ENCODE measurements at places on chromosomes 7 and 10. TPM values are rescaled to one million over a fixed set of nuclear protein-coding genes. Genes with fewer than 3 reads are reported as not detected.

Gene GRID2IP
- total RNA-seq: 0.25 TPM

Gene MAGI2
- total RNA-seq: 0.05 TPM

Gene ZNF503
- total RNA-seq: not detected

Gene DPYSL4
- total RNA-seq: 1.0 TPM

Gene RAB18
- total RNA-seq: 130 TPM

Gene SLC13A1
- total RNA-seq: not detected

Gene TSPAN13
- total RNA-seq: 0.49 TPM

Gene AZGP1
- total RNA-seq: not detected

Gene ZNF22
- total RNA-seq: 29.6 TPM

Gene FKBP9
- not detected for total RNA-seq

Gene PRLHR
- total RNA-seq: not detected

- DNase-seq: peak; percentile 92
Observed at GRCh38 chr7:111561904-111562732, at the start of gene IMMP2L. TSS of gene IMMP2L (minus strand) at chr7:111562492.

- no peak for DNase-seq
Observed at GRCh38 chr7:19312416-19312815, 167.2 kb upstream of the FERD3L start.

GRCh38 chr10:124962421-124962820, 20.5 kb downstream of the ZRANB1 start:
- DNase-seq: no peak

GRCh38 chr10:9745158-9745557, 1272.5 kb upstream of the CELF2 start:
- no peak for DNase-seq

- no peak for DNase-seq
Observed at GRCh38 chr10:121159670-121160069, 308.5 kb downstream of the WDR11 start.

DNA sequence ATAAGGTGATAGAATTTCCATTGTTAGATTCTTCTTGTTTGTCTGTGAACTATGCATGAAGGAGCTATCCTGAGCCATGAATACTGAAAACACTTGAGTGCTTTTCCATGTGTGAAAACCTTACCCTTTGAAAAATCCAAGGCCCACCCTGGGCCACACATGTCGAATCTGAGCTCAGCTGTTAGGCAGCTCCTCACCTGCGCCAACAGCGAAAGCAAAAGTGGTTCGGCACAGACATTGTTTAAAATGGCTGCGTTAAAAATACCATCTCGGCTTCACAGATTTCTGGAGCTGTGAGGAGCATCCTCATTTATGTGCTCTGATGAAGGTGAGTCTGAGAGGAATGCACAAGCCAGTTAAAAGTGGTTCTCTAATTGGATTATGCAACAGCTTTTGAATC, 137.7 kb downstream of the NEUROD6 start:
- no peak for DNase-seq

GRCh38 chr10:70885931-70886903, 2.1 kb downstream of the PCBD1 start:
- no peak for DNase-seq

DNA sequence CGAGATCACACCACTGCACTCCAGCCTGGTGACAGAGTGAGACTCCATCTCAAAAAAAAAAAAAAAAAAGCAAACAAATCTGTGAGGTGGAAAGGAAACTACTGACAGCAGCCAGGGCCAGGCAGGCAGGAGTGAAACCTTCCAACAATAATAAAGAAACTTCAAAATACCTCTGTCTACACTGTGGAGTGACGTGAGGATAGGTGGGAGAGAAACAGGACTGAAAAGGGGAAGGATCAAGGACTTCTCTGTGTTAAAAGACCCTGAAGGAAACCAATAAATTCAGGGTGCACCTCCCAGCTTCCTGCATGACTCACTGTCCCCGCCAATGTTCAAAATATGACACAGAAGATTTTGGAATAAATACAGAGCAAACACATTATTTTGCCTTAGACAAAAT, 82.9 kb downstream of the KIAA1549 start:
- peak; percentile 50 for DNase-seq

DNA sequence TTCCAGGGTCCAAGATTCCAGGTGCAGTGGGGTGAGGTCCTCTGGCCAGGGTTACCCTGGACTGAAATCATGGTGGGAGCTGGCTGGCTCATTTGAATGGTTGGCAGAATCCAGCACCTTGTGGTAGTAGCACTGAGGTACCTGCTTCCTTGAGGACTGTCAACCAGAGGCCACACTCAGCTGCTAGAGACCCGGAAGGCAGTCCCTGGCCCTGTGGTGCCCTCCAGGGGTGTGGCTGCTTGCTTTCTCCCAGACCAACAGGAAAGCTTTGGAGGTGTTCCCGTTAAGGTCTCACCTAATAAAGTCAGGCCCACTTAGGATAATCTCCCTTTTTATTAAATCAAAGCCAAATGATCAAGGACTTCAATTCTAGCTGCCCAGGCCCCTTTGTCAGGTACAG, 107.7 kb upstream of the GDF10 start:
- no peak for DNase-seq

DNA sequence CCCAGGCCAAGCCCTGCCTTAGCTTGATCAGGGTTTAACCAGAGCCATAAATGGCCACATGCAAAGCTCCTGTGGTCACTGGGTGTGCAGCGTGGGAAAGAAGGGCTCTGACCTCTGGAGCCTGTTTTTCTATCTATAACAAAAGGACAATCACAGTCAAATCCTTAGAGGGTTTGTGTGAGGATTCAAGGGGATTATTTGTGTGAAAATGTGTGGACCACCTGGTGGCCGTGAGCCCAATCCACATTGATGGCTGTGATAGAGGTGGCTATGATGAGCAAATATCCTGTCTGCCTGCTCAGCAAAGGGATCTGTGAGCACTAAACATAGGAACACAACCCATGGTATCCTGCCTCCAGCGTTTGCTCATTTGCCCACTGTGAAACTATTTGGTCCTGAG, 107.1 kb downstream of the C10orf90 start:
- no peak for DNase-seq

DNA sequence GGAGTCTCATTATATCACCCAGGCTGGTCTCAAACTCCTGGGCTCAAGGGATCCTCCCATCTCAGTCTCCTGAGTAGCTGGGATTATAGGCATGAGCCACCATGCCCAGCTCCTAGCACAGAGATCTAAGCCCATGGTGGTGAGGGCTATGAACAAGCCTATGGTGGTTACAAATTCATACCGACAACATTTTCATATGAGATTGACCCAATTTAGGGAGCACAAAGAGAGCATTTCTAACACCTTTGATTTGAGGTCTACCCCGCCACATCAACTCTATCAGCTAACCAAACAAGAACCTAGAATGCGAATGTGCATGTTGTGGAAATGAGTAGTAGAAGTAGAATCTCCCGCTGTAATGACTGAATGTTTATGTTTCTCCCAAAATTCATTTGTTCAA, 14.2 kb upstream of the PRF1 start:
- DNase-seq: no peak

DNA sequence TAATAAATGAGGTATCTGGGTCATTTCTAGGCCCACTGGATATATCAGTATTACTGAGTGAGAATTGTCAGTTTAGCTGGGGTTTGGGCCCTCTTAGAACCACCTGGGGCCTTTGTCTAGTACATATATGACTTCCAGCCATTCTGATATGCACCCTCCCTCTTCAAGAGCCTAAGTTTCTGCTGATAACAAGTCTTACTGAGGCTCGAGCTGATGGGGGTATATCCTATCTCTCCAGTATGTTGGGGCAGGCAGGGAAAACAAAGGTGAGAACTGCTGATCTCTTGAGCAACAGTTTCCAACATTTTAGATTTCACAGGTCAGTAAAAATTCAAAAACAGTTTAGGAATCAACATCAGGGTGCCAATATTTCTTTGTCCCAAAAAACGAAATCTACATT, 10.8 kb upstream of the ZNRF2 start:
- no peak for DNase-seq

GRCh38 chr10:114479307-114479706, 75.0 kb upstream of the AFAP1L2 start:
- no peak for DNase-seq

DNA sequence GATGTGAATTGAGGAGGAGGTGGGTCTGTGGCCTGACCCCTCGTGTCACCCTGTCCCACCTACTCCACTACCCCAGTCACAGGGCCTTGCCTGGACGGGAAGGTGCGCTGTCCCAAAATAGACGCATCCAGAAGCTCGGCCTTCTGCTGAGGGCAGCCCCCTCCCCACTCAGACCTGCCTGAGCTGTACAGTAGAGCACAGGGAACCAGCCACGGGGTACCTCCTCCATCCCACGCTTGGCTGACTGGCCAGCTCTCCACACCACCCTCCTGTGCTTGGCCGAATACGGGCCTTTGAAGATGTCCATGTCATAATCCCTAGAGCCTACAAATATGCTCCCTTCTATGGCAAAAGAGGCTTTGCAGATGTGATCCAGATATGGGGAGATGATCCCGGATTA, 88.3 kb downstream of the CHST15 start:
- DNase-seq: no peak

- DNase-seq: no peak
Observed at GRCh38 chr10:48580236-48580635, 24.6 kb downstream of the ARHGAP22 start.

DNA sequence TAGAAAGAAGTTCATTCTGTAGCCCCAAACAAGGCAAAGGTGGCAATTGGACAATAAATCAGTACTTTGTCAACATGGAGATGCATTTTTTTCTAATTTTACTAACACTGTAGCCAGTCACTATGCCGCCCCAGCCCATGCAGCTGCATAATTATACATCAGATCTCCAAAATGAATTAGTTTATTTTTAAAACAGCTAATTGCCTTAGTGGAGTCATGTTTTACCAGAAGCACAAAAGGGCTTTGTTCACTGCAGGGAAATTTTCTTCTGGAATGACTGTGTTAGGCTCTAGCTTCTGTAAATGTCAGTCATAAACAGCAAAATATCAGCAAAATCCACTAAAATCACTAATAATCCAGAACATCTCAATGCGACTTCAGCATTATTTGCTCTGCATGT, 20.1 kb upstream of the HDAC9 start:
- DNase-seq: no peak

DNA sequence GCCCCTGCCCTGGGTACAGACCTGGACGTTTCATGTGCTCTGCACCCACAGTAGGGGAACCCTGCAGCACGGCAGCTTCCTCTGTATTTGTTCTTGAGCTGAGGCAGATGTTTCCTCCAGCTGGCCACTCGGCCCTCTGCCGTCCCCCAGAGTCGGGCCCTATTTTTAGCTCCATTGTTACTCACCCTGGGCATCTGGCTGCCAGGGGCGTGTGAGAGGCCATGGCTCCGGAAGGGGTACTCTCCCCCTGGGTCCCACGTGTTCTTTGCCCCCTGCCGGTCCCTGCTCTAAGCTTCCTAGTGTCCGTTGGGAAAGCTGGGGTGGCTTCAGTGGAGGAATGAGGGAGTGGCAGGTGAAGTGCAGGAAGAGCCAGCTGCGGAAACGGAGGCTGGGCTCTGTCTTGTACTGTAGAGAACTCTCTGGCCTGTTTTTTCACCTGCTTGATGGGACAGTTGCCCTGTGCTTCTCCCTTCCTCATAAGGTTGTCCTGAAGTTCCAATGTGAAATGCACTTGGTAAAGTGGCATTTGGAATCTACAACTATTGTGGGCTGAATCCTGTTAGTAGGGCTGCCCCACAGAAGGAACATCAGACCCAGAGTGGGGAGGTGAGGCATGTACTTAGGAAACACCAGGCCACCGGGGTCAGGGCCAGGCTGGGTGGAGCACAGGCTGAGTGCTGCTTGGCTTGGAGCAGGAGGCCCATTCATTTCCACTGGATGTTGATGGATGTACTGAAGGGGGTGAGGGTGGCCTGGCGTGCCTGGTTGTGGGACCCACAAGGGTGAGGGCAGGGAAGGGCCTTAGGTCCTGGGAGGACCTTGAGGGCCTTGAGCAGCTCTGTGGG, 30.6 kb downstream of the PALD1 start:
- no peak for DNase-seq

DNA sequence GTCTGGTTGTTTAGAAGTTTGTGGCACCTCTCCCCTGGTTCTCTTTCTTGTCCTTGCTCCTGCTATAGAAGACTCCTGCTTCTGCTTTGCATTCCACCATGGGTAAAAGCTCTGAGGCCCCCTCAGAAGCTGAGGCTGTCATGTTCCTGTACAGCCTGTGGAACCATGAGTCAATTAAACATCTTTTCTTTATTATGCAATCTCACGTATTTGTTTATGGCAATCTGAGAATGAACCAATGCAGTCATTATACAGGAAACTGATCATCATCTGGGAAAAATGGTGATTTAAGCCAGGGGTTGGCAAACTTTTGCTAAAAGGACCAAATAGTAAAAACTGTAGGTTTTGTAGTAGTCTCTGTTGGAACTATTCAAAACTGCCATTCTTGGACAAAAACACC, 175.4 kb downstream of the CSTF2T start:
- DNase-seq: no peak

DNA sequence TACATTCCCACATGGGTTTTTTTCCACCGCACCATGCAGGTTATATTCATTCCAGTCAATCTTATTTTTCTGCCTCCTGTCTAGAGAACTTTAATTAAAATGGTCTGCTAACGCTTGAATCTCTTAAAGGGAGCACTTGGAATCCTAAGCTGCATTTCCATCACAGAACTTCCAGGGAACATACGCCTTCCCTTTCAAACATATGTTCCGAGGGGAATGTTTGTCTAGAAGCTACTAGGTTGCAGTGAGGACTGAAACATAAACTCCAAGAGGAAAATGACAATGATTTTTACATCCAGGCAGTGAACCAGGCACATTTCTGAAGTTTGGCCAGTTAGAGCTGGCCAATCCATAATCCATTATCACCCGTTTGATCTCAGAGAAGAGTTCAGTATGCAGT, 375.5 kb upstream of the NRP1 start:
- no peak for DNase-seq

DNA sequence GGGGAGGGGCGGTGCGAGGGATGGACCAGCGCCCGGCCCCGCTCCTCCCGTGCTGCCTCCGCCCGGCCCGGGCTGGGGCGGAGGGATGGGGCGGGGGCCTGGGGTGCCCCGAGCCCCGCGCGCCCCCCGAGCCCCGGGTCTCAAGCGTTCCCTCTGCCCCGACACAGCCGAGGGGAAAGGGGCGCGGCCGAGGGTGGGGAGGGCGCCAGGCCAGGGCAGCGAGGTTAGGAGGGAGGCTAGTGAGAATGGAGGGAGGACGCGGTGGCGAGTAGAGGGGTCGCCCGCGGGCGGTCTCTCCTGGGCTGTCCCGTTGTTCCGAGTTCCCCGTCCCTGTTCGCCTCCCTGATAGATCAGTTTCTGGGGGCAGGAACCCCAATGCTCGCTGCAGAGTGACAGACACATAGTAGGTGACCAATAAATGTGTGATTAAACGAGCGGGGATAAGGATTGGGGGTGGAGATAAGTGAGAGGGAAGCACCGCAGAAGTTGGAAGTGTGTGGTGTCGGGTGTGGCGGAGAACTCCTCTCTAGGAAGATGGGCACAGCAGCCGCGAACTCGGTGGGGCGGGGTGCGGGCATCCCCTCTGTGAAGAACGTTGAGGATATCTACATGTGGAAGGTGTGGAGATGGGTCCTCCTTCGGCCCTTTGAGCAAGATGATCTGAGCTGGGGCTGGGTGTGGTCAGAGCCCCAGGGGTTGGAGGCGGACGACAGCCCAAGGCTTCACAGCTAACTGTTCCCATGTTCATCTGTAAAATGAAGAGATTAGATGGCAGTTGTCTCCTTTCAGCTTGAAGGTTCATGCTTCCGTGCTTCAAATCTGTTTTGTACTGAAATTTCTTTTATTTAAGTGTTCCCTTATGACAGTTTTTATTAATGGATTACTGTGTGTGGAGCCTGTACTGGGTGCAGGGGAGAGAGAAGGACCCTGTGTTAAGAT, 580 bp downstream of the ZNF775 start:
- no peak for DNase-seq
